ENCODE measurements at places on chromosomes 16 and 17. TPM values are rescaled to one million over a fixed set of nuclear protein-coding genes. Genes with fewer than 3 reads are reported as not detected.

GRCh38 chr17:47975189-47975822, 4.4 kb downstream of the CDK5RAP3 start:
- H3K36me3 ChIP-seq = peaks cover 14% of the 10 kb centered on the region
- no peaks in the 10 kb centered on the region for H3K27me3 ChIP-seq
- H3K4me1 ChIP-seq = peaks cover 8% of the 10 kb centered on the region

- no peaks in the 10 kb centered on the region for H3K36me3 ChIP-seq
- H3K27ac ChIP-seq = no peak overlapping the region
- no peaks in the 10 kb centered on the region for H3K27me3 ChIP-seq
- H3K4me3 ChIP-seq = no peak overlapping the region
Observed at GRCh38 chr16:69840975-69841374, 78.8 kb downstream of the WWP2 start.

- H3K27ac ChIP-seq = no peak overlapping the region
- no peaks in the 10 kb centered on the region for H3K36me3 ChIP-seq
- H3K27me3 ChIP-seq = no peaks in the 10 kb centered on the region
- no peaks in the 10 kb centered on the region for H3K4me1 ChIP-seq
- DNase-seq = no peak
- H3K4me3 ChIP-seq = no peak overlapping the region
Observed at GRCh38 chr17:418421-418751, 65.8 kb upstream of the RPH3AL start.

GRCh38 chr16:73157861-73158260, 109.9 kb upstream of the ZFHX3 start:
- no peak overlapping the region for H3K4me3 ChIP-seq
- H3K4me1 ChIP-seq = no peaks in the 10 kb centered on the region
- no peaks in the 10 kb centered on the region for H3K27me3 ChIP-seq
- DNase-seq = no peak

Gene OTOP3
- total RNA-seq = not detected

Data from cardiac muscle cell (in vitro differentiated cells and primary cell).